Stimulated activated CD8-positive, alpha-beta memory T cell treated with anti-CD3 and anti-CD28 coated beads, Interleukin-4, amount 100 ng/mL, for 48 hours (primary cell): ENCODE measurements at places on chromosomes 2 and 18.

GRCh38 chr2:230864605-230865306 is at the start of gene ITM2C:
Gene ITM2C (plus strand): TSS chr2:230864942. CDS start chr2:230865026, 84 bp downstream.
- DNase-seq: peak; percentile 78

DNA sequence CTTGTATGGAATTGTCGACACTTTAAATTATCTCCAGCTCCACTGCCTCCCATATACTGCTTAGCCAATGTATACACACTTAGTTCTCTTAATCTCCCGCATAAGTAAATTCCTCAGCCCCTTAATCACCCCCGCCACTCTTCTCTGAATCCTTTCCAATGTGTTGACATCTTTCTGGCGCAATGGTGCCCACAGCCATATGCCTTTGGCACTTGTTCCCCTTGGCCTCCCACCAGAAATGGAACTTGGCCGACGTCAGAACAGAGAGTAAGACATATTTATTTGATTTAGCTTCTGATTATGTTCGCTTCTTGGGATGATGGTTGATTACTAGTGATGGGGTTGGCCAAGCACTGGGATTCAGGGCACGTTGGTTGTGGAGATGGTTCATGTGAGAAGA is 1089.3 kb upstream of the CELF4 start:
- DNase-seq: no peak

- no peak for DNase-seq
Measured at GRCh38 chr2:30688956-30689401, 118.3 kb downstream of the CAPN13 start.

- no peak for DNase-seq
Measured at GRCh38 chr2:159266554-159266953, 19.9 kb downstream of the WDSUB1 start.

- no peak for DNase-seq
Measured at GRCh38 chr2:233689031-233689430, 3.7 kb upstream of the UGT1A6 start.

DNA sequence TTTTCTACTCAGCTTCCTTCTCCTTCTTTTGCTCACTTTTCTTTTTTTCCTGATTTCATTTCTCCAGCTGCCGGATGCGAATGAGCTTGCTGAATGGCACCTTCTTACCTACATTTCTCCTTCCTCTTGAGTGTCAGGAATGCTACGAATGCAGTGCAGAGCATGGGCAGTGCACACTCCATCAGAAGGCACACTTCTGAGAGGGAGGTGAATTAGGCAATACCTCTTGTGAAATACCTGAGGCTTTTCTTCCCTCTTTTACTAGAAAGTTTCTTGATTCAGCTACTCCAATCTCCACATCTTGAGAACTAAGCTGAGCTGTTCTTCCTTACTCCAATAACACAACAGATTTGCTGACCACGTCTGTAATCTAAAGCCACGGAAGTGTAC is 51.1 kb downstream of the PLEKHM3 start:
- DNase-seq: no peak

DNA sequence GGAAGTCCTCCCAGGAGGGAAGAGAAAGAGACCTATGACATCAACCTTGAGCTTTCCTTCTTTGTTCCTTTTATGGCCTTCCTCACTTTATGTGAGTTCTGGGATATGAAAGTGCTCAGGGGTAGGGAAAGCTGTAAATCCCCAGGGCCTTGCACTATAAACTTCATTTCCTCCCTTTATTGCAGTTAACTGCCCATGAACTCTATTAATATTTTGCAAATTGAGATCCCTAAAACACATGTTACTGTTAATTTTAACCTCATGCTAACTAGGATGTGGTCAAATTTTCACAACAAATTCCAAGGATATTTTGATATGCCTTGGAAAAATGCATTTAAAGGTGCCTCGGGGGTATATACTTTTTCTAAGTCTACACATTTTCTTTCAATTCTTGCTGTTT is 359.9 kb downstream of the OSR1 start:
- no peak for DNase-seq

GRCh38 chr2:145692971-145693478 is 1173.1 kb upstream of the ZEB2 start:
- no peak for DNase-seq

DNA sequence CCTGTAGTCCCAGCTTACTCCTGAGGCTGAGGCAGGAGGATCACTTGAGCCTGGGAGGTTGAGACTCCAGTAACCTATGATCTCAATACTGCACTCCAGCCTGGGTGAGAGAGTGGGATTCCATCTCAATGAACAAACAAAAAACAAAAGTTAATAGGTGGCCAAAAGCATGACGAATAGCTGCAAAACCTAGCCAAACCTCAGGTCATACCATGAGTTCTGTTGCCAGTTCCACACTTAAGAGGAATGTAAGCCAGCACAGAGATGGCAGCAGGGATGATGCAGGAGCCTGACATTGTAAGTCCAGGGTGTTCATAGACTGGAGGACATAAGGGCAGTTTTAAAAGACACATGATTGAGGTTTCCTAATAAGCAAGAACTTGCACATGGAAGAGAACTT is 55.3 kb upstream of the RMDN2 start:
- DNase-seq: no peak

DNA sequence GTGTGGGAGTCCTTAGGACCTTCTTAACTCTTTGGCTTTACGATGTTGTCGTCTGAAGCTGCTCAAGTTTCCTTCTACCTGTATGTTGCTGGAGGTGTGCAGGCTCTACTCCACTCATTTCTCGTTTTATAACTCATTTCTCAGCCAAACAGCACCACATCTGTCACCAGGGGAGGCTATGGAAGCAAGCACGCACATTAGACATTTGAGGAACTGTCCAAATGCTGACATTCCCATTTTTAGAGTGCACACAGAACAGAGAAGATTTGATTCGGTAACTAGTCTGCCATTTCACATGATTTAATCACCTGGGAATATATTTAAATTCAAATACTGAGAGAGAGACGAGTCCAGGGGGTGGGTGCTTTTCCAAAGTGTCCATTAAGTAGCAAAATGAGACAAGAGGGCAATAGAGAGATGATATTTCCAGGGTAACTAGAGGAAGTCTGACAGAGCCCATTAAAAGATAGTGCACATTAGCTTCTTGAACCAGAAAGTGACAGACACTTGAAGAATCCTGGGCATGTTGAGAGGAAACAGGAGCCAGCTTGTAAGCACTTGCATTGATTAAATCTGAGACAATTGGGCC is 793.3 kb downstream of the TDRD15 start:
- DNase-seq: no peak

DNA sequence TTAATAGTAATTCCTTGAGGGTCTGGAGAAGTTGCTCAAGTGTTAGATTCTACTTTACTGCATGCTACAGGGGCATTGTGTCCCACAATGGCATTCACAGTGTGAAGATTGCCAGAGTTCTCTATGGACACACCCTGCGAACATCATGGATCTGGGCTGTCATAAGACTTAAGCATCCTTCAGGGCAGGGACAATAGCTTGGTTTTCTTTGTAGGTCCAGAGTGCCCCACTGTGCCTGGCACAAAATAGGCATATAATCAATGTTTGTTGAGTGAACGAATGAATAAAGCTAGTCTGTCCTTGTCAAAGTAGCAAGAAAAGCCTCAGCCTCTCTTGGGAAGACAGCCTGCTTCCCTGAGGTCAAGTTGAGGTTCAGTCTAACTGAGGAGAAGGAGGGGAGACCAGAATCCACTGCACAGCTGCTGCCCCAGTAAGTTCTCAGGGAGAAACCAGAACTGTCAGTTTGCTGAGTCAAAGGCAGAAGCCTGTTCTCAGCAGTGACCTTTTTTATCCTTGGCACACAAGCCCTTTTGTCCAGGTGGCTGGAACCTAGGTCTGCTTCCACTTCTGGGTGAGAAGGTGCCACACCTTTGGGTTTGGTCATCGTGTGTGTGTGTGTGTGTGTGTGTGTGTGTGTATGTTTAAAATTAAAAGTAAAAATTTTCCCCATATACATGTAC is 15.0 kb downstream of the INPP4A start:
- peak; percentile 29 for DNase-seq

DNA sequence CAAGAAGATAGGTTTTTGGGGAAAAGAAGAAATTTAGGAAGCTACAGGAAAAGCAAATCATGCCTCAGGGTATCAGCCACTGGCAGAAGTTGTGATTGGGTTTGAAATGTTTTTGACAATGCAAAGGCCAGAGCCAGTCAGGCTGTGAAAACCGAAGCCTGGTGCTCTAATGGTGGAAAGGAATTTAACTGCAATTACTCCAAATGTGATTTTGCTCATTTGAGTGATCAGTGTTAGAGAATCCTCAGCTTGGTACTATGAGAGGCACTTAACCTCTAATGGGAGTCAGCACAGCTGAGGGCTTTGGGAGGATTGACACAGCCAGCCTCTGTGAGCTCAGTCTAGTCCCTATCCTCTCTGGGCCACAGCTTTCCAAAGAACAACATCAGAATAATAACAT is 176.5 kb downstream of the LRRTM1 start:
- no peak for DNase-seq

- no peak for DNase-seq
Measured at GRCh38 chr2:158204741-158205165, 103.1 kb downstream of the UPP2 start.

DNA sequence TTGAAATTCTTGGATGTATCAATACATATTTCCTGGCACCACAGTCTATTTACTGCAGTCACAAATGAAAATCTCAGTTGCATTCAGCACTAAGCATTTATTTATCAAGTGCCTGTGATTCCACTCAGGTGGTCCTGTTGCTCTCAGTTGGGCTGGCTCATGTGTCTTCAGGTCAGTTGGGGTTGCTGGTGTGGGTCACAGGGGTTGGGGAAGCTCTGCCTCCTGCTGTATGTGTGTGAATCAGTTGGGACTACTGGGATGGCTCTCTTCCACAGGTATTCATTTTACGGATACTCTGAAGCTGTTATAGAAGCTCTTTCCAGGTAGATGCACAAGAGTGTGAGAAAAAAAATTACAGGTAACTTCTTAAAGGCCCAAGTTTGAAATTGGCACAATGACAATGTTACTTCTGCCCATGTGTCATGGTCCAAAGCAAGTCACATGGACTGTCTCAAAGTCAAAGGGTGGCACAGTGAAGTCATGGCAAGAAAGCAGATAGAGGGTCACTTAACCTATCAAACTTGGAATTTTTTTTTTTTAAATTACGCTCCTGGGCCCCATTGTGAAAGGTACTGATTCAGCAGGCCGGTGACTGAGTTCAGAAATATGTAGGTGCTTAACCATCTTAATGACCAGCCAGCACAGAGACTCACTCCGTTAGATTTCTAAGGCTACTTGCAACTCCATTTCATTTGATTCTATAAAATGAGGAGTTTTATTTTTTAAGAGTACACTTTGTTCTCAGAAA is 249.2 kb upstream of the GCFC2 start:
- DNase-seq: no peak

DNA sequence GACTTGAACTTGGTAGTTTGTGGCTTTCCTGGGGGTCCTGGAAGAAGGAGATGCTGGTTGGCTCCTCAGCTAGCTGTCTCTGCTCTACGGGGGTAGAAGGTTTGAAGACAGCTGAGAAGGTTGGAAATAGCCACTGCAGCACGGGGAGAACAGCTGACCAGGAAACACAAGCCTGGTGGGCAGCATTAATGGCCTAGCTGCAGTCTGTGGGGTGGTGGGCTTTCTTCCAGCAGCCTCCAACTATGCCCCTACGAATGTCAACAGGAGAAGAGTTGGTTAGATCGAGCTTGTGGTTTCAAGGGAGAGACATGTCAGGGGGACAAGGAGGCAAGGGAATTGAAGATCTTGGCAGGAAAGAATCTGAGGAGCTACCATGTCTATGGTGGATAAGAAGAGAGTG is 38.9 kb downstream of the PMAIP1 start:
- no peak for DNase-seq

- DNase-seq: no peak
Measured at GRCh38 chr2:187749804-187750431, 195.7 kb upstream of the TFPI start.

DNA sequence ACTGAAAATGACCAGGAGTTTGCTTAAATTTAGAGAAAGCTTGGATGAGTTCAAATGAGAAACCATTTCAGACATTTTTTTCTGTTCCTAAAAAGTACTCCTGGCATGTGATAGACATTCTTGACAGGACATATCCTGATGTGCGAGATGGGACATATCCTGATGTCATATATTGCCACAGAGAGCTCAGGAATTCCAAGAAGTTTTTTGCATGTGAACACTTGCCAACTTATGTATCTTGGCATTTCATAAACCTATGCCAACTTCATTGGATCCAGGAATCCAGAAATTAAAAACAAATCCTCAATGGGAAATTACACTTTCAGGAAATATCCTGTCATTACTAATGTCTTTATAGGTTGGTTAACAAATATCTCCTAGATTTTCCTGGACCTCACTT is 2.9 kb upstream of the SERPINB3 start:
- no peak for DNase-seq
